ENCODE measurements at places on chromosomes 12 and 14. TPM values are rescaled to one million over a fixed set of nuclear protein-coding genes. Genes with fewer than 3 reads are reported as not detected.

- DNase-seq = no peak
These were observed 55.4 kb downstream of the ASCL1 start for GRCh38 chr12:103012884-103013283.

The KRT82 gene
- polyA plus RNA-seq = 0.06 TPM

DNA sequence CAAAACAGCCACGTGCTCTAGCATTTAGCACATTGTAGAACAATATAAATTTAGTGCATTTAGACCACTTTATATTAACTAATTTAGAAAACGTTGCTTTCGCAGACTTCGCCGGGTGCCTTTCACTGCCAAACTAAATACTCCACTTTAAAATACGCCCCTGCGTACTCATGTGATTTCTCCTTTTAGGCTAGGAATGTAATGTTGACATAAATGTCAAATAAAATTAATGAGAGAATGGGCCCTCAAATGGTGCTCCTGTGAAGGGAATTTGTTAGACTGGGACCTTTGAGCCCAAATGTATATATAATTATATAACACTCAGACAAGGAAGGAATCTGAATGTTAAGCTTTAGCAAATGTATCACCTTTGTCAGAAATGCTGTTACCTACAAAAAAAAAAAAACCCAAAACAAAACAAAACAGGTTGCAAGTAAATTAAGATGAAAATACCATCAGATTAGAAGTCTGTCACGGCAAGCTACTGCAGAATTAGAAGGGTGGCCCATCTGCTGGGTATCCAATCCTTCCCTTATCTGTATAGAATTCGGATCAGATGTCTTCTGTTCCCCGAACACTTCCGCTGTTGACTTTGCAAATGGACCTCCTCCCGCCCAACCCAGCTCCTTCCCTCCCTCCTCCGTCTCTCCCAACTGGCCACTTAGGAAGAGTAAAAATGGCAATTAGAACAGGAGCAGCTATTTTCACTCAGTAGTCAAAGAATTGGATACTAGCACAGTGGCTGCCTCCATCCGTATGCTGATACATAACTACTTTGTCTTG, 159.3 kb upstream of the FOXN3 start:
- DNase-seq = peak; percentile 13

The ARF6 gene
- polyA plus RNA-seq = 36.9 TPM

GRCh38 chr14:103867523-103867953, 20.2 kb upstream of the PPP1R13B start:
- DNase-seq = no peak

Measured in urinary bladder (tissue), 4 donors.